ENCODE measurements at places on chromosomes 12 and 14.
A peak's percentile ranks its signal among the peaks of the same experiment; 100 is the strongest.

DNA sequence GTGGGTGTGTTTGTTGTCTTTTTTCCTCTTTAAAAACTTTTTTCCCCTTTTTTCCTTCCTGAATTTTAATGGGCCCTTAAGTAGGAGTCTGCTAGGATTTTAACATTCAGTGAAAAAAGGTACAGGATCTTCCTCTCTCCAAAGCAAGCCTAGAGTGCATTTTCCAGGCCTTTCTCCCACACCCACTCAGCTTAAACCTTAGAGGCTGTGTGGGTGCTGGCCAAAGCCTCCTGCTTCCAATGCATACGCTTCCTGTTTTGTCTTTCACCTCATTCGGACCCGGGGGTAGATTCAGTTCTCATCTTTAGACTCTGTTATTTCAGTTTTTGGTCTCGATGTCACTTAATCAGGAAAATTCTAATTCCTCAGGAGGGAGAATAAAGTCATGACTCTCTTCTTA lies 51.2 kb downstream of the TMEM30B start:
- DNase-seq: no peak

- DNase-seq: no peak
Observed at GRCh38 chr14:88799522-88799921, 6.8 kb upstream of the EML5 start.

- DNase-seq: no peak
Observed at GRCh38 chr12:2354151-2354991, 301.6 kb downstream of the CACNA1C start.

DNA sequence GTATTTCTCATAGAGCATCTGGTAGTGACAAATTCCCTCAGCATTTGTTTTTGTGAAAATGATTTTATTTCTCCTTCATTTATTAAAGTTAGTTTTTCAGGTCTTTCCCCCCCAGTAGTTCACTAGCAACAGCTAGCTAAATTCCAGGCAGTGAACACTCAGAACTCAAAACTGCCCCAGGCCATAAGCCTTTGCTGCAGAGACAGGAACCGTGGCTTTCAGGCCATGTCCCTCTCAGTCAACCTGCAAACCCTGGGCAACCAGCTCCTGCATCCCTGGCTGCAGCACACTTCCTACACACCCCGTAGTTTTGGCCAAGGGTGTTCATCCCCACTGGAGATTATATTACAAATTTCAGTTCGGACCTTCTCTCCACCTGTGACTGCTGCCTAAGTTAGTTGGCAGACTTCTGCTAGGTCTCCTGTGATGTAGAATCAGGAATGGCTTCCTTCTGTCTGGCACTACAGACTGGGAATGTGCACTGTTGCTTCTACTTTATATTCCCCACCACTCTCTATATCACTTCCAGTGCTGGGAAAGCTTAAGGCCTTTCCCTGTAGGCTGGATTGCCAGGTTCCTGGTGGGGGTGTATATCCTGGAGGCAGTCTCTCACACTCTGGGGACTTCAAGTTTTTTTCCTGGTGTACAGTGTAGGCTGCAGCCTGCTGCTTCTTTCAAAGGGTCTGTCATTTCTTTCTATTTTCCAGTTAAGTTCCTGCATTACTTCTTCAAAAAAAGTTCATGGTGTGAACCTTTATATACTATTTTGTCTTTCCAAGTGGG lies 924.4 kb upstream of the LRFN5 start:
- DNase-seq: no peak

- no peak for DNase-seq
Observed at GRCh38 chr12:83827860-83828259, 1084.7 kb downstream of the SLC6A15 start.

- DNase-seq: no peak
Observed at GRCh38 chr12:24379861-24380521, 430.5 kb upstream of the SOX5 start.

DNA sequence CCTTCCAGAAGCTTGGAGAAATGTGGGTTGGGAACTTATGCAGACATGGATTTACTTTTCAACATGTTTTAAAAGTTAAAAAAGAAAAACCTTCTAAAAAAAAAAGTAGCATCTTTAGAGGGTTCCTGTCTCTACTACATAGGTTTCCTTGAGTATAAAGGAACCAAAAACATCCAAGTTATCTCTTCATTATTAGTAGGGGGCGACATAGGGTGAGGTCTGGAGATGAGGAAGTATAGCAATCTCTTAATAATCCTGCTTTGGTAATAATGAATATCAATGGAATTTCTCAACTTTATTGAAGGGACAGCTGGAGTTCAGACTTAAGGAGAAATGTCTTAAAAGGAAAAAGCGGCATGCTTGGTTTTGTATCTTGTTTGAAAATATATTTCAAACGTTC lies 6.5 kb upstream of the PLXNC1 start:
- no peak for DNase-seq

- DNase-seq: no peak
Observed at GRCh38 chr12:128808651-128809050, 15.1 kb downstream of the SLC15A4 start.

DNA sequence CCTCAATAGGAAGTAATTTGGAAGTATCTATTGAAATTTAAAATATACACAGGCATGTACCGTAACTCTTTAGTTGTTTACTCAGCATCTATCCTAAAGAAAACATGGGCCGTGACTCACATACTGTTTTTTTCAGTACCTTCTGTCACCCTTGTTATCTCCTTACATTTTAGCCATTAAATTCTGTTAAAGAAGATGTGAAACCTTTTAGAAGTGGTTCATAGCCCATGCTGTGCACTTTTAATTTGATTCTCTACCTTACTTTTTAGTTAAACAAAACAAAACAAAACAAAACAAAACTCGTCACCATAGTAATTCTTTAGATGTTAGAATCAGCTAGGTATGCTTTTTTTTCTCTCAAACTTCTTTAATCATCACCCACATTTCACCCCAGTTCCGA lies 494.4 kb upstream of the RGS6 start:
- DNase-seq: no peak

GRCh38 chr12:56749359-56749758 lies 2.8 kb downstream of the PRIM1 start:
- no peak for DNase-seq

GRCh38 chr14:105591052-105591451 lies 64.7 kb downstream of the TMEM121 start:
- no peak for DNase-seq

GRCh38 chr12:18653465-18653864 lies 84.3 kb downstream of the PLCZ1 start:
- DNase-seq: no peak

DNA sequence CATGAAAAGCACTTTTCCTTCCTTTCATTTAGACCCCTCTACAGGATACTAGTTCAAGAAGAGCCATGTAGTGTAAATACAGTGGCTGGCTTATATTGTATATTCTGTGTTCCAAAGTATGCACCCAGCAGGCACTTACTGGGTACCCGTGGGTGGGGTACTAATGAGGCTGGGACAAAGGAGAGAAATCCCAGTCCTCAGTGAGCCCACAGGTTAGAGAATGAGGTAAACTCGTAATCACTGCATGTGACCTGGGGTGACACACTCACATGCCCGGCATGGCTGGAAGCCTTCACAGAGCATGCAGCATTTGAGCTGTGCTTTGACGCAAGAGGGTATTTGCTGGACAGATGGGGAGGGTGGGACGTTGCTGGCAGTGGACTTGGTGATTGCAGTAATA lies 17.1 kb downstream of the SLC24A4 start:
- no peak for DNase-seq

- DNase-seq: no peak
Observed at GRCh38 chr12:10645910-10646309, 27.9 kb downstream of the STYK1 start.

- no peak for DNase-seq
Observed at GRCh38 chr12:91951571-91951970, 194.1 kb downstream of the BTG1 start.

GRCh38 chr12:50799908-50800307 lies 36.0 kb downstream of the ATF1 start:
- DNase-seq: no peak

DNA sequence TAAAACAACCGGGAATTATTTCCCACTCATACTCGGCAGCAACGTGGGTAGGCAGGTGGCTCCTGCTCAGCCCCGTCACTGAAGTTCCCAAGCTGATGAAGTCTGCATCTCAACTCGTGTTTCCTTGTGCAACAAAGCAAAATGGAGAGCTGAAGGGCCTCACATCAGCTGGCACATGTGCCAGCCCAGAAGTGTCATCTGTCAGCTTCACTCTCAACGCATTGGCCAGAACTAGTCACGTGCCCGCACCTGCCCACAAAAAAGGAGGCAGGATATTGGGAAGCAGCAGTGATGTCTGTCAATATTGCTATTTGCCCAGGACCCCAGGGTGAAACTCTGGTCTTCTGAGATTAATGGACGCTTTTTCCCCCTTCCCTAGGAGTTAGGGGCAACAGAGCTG lies 344.0 kb downstream of the BCL11B start:
- no peak for DNase-seq

GRCh38 chr14:65167072-65167645 lies 64.8 kb upstream of the MAX start:
- no peak for DNase-seq

GRCh38 chr12:118034429-118035189 lies 18.1 kb downstream of the RFC5 start:
- no peak for DNase-seq

DNA sequence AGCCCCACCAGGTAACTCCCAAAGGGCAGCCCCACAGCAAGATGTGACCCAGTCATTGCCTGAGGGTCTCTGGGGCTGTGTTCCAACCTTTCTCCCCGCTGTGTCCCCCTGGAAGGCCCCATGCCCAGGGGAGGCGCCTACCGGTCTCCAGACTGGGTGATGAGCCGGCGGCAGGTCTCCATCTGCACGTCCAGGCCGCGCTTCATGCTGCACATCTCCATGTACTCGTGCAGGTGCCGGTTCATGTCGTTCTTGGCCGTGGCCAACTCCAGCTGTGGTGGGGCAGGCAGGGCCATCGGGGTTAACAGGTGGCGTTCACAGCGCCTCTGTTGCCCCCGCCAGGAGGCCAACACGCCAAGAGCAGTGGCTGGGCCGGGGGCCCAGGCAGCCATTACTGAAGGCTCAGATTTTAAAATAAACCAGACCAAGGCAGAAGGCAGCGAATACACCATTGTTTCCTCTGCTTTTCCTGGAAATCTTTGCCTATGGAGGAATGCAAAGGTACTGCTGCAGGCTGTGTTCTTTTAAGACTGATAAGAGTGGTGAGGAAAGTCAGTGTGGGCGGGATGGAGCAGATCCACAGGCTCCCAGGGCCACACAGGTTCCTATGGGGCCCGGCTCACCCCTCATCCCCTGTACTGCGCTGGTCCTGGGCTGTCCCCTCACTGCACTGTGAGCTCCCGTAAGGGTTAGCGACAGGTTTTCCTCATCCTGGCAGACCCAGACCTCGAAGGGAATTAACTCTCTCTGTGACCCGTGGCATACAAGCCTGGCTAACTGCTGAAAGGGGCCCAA lies 7.3 kb downstream of the GAPDH start:
- DNase-seq: no peak

DNA sequence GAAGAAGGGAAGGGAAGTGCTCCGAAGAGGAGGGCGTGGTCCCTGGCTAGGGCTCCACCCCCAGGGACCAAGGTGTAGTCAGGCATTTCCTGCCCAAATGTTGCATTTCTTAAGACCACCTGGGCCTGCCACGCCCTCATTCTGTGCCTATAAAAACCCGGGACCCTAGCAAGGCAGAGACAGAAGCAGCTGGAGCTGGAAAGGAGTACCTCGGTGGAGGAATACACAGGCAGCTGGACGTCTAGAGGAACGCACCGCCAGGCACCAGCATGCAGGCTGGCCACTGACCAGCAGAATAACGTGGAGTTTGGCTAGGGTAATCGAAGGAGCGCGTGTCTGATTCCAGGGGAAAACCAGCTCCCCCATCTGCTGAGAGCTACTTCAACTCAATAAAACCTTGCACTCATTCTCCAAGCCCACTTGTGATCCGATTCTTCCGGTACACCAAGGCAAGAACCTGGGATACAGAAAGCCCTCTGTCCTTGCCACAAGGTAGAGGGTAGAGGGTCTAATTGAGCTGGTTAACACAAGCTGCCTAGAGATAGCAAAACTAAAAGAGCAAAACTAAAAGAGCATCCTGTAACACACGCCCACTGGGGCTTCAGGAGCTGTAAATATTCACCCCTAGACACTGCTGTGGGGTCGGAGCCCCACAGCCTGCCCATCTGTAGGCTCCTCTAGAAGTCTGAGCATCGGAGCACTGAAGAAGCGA lies 21.0 kb downstream of the CFL2 start:
- peak; percentile 6 for DNase-seq

- DNase-seq: no peak
Observed at GRCh38 chr12:54413284-54414190, 5.5 kb downstream of the ITGA5 start.

- DNase-seq: no peak
Observed at GRCh38 chr14:24362241-24362960, 5.6 kb upstream of the NFATC4 start.

- no peak for DNase-seq
Observed at GRCh38 chr12:127729381-127729780, 537.6 kb upstream of the TMEM132C start.

Data from anterior cingulate cortex (tissue), 58 donors.